ENCODE measurements at places on chromosomes 16 and 17.
A peak's percentile ranks its signal among the peaks of the same experiment; 100 is the strongest.

DNA sequence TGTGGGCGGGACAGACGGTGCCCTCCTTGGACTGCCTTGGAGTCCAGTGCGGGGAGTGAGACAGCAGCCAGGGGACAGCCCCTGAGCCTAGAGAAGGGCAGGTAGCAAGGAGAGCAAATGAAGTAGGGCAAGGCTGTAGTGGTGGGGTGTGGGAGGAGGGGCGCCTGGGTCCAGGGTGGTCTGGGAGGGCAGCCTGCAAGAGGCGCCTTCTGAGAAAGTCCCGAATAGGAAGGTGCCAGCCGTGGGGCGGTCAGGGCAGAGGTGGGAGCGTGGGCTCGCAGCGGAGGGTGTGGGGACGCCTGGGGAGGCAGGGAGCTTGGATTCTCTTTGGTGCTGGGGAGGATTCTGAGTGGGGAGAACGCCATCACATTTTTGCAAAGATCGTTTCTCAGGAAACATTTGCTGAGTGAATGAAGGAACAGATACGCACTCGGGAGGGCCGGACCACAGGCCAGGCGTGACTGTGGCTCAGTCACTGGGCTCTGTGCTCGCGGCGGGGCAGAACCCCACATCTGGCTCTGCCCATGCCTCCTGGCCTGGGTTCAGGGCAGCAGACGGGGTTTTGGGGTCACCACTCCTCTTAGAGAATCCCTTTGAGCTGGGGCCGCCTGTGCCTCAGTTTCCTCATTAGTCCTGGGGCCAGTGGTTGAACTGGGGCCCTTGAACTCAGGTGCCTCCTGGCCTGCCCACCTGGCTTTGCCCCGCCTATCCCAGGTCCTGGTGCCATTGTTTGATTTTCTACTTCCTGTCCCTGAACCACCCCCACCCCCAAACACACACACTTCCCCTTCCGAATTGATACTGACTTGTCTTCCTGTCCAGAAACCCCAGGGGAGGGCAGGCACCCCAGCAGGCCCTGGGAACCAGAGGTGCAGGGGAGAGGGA is 4.2 kb downstream of the SNN start:
- H3K36me3 ChIP-seq = no peaks in the 10 kb centered on the region
- DNase-seq = peak; percentile 76
- H3K27me3 ChIP-seq = no peaks in the 10 kb centered on the region
- peak overlapping the region; percentile 94 for H3K4me3 ChIP-seq
- H3K4me1 ChIP-seq = peaks cover 85% of the 10 kb centered on the region
- peak overlapping the region; percentile 96 for H3K27ac ChIP-seq

DNA sequence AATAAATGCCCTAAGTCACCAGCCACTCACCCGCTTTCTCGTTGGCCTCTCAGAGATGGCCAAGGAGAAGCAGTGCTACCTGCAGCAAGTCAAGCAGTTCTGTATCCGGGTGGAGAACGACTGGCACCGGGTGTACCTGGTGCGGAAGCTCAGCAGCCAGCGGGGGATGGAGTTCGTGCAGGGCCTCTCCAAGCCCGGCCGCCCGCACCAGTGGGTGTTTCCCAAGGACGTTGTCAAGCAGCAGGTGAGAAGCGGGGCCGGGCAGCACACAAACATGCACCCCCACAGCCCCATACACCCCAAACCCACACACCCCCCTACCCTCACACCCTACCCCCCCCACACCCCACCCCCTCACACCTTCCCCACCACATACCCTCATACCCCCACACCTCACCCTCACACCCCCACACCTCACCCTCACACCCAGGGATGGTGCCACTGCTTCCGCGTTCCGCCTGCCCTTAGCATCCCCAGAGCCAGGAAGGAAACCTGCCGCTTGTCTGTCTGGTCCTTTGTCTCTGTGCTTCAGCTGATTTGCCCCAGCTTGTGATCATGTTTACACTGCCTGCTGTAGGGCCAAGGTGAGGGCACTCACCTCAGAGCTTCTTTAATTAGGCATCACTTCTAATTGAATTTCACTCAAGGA is 41.9 kb upstream of the ENDOV start:
- no peaks in the 10 kb centered on the region for H3K4me1 ChIP-seq
- H3K27me3 ChIP-seq = no peaks in the 10 kb centered on the region
- no peak overlapping the region for H3K27ac ChIP-seq
- no peak overlapping the region for H3K4me3 ChIP-seq

GRCh38 chr16:12516621-12517309 is 286.9 kb downstream of the CPPED1 start:
- peaks cover 26% of the 10 kb centered on the region for H3K4me1 ChIP-seq
- DNase-seq = no peak
- no peak overlapping the region for H3K27ac ChIP-seq
- H3K27me3 ChIP-seq = no peaks in the 10 kb centered on the region
- H3K36me3 ChIP-seq = peaks cover 23% of the 10 kb centered on the region
- H3K4me3 ChIP-seq = no peak overlapping the region

GRCh38 chr16:87918338-87918737 is 18.0 kb downstream of the CA5A start:
- peaks cover 37% of the 10 kb centered on the region for H3K27me3 ChIP-seq
- no peaks in the 10 kb centered on the region for H3K4me1 ChIP-seq

GRCh38 chr17:75019146-75019545 is 6.7 kb downstream of the MRPL58 start:
- H3K27ac ChIP-seq = no peak overlapping the region
- no peak for DNase-seq
- no peaks in the 10 kb centered on the region for H3K27me3 ChIP-seq

DNA sequence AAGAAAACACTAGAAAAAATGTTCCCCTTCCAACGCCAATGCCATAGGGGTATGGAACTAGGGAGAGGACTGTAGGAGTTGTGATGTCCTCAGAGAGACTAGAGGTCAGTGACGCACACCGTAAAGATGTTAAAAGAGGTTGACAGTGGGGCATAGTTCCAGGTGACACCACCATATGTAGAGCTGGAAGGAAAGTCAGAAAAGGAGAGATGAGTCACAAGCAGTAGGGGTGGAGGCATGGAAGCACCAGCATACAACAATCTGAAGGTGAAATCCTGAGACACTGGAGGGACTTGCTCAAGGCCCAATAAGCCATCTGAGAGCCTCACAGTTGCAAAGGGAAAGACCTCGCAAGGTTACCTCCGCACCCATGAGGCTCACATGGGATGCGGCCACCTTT is 76.0 kb downstream of the ZNF18 start:
- peaks cover 19% of the 10 kb centered on the region for H3K36me3 ChIP-seq
- H3K4me3 ChIP-seq = no peak overlapping the region
- peaks cover 15% of the 10 kb centered on the region for H3K4me1 ChIP-seq

DNA sequence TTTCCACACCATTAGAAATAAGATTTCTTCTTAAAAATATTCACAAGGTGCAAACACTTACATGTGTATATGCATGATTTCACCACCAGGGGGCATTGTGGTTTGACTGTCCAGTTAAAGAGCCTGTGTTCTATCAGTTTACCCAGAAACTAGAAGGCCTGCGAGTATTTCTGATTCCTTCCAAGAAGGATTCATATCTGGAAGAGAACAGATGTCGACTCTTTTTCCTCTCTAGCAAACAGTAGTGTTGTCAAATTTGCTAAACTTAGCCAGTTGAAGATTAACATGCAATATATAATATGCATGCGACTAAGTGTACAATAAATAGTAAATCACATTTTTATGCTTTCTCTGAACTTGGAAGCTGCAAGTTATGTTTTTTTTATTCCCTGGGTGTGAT is 404.1 kb downstream of the WWOX start:
- no peak overlapping the region for H3K4me3 ChIP-seq
- peak; percentile 28 for DNase-seq
- no peak overlapping the region for H3K27ac ChIP-seq
- no peaks in the 10 kb centered on the region for H3K4me1 ChIP-seq
- no peaks in the 10 kb centered on the region for H3K36me3 ChIP-seq

DNA sequence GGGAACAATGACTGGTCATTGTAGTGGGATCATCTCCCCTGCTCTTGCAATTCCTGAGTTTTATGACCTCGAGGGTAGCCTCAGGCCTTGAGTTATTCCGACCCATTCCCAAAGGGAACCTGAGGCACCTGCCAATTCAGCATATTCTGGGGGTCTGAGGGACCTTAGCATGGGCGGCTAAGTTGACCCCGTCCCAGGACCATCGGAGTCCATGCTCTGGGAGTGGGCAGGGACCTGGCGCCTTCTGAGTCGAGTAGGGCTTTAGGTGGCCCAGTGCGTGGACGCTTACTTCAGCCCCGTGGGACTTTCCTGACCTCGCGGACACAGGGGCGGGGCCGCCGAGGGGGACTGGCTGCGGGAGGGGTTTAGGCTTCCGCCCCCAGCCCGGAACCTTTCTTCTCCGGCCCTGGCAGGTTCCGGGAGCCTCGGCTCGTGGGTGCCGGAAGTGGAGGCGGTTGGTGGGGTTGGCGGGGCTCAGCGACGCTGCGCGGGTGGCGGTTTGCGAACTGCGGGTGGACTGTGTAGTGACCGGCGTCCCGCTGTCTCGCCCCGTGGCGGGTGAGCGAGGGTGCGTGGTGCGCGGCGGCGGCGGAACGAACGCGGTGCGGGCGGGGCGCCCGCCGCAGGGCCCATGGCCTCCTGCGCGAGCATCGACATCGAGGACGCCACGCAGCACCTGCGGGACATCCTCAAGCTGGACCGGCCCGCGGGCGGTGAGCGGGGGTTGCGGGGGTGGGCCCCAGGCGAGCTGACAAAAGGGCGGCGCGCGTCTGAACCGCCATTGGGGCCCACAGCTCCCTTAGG is at the start of gene EDC4:
Gene EDC4, plus strand, starts transcription at position 422 of the 804 bp plus-strand sequence. Its CDS starts 210 bp downstream, at position 632.
- H3K36me3 ChIP-seq = peaks cover 4% of the 10 kb centered on the region
- peak within 1 kb of the TSS; percentile 89 for H3K4me3 ChIP-seq
- H3K4me1 ChIP-seq = peaks cover 38% of the 10 kb centered on the region
- DNase-seq = peak; percentile 81
- H3K27ac ChIP-seq = peak within 1 kb of the TSS; percentile 88
- no peaks in the 10 kb centered on the region for H3K27me3 ChIP-seq

- peaks cover 7% of the 10 kb centered on the region for H3K4me1 ChIP-seq
- no peak overlapping the region for H3K4me3 ChIP-seq
- H3K27ac ChIP-seq = no peak overlapping the region
- DNase-seq = no peak
Measured at GRCh38 chr17:36509272-36509985, 22.9 kb downstream of the ZNHIT3 start.

DNA sequence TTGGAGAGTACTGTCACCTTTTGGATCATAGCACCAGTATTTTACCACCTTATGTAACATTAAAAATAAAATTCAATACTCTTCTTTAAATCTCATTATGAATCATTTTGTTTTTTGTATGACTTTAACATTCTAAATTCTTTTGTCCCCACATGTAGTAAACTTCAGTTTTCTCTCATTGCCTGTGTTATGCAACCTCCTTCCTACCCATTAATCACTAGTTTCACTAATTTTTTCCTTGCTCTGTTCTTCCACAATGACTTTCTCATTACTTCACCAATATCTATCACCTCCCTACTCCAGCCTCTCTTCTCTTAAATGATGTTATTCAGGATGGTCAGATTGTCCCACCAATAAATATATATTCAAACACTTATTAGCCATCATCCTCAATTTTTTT is 68.7 kb downstream of the TTC19 start:
- peaks cover 14% of the 10 kb centered on the region for H3K36me3 ChIP-seq
- no peak for DNase-seq
- no peak overlapping the region for H3K4me3 ChIP-seq
- no peak overlapping the region for H3K27ac ChIP-seq
- H3K4me1 ChIP-seq = no peaks in the 10 kb centered on the region
- H3K27me3 ChIP-seq = no peaks in the 10 kb centered on the region

- H3K27ac ChIP-seq = no peak overlapping the region
- peaks cover 38% of the 10 kb centered on the region for H3K27me3 ChIP-seq
- no peak for DNase-seq
- peaks cover 48% of the 10 kb centered on the region for H3K4me1 ChIP-seq
- peak overlapping the region; percentile 5 for H3K4me3 ChIP-seq
Measured at GRCh38 chr17:60138769-60139437, 10.9 kb upstream of the CA4 start.

GRCh38 chr16:1613728-1614455 is 1.7 kb downstream of the CRAMP1 start:
- peak; percentile 7 for DNase-seq
- peaks cover 41% of the 10 kb centered on the region for H3K4me1 ChIP-seq
- H3K27ac ChIP-seq = peak overlapping the region; percentile 86
- peak overlapping the region; percentile 94 for H3K4me3 ChIP-seq
- H3K27me3 ChIP-seq = no peaks in the 10 kb centered on the region

- H3K27ac ChIP-seq = no peak overlapping the region
- H3K36me3 ChIP-seq = peaks cover 12% of the 10 kb centered on the region
- peaks cover 52% of the 10 kb centered on the region for H3K27me3 ChIP-seq
- no peak overlapping the region for H3K4me3 ChIP-seq
- no peak for DNase-seq
Measured at GRCh38 chr17:74679374-74679773, 33.3 kb downstream of the CD300LF start.
